MCF 10A (cell line): ENCODE measurements at places on chromosomes 16 and 17. TPM values are rescaled to one million over a fixed set of nuclear protein-coding genes. Genes with fewer than 3 reads are reported as not detected.

- H3K4me1 ChIP-seq = peaks cover 15% of the 10 kb centered on the region
- H3K4me3 ChIP-seq = no peak overlapping the region
- no peak for DNase-seq
- no peaks in the 10 kb centered on the region for H3K27me3 ChIP-seq
Measured at GRCh38 chr17:6544011-6544370, 12.4 kb downstream of the PITPNM3 start.

DNA sequence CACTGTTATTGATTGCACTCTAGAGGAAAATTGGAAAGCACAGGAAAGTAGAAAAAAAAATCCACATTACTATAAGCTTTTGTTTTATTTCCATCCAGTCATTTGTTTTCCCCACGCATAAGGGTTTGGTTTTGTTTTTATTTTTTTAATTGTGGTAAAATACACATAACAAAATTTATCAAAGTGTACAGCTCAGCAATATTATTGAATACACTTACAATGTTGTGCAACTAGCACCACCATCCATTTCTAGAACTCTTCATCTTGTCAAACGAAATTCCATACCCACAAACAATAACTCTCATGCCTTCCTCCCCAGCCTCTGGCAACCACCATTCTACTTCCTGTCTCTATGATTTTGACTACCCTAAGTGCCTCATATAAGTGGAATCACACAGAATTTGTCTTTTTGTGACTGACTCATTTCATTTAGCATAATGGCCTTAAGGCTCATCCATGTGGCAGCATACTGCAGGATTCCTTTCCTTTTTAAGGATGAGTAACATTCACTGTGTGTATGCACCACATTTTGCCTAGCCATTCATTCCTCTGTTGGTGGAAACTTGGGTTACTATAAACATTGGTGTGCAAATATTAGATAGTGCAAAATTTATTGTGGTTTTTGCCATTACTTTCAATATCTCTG lies 11.1 kb downstream of the SPPL2C start:
- H3K4me3 ChIP-seq = no peak overlapping the region
- H3K4me1 ChIP-seq = no peaks in the 10 kb centered on the region
- H3K27me3 ChIP-seq = peaks cover 49% of the 10 kb centered on the region
- peaks cover 6% of the 10 kb centered on the region for H3K36me3 ChIP-seq

GRCh38 chr17:66476014-66476413 lies 173.6 kb downstream of the PRKCA start:
- H3K27ac ChIP-seq = no peak overlapping the region
- peaks cover 16% of the 10 kb centered on the region for H3K36me3 ChIP-seq
- peaks cover 5% of the 10 kb centered on the region for H3K4me1 ChIP-seq
- H3K27me3 ChIP-seq = no peaks in the 10 kb centered on the region
- no peak overlapping the region for H3K4me3 ChIP-seq

Gene SOX15
- total RNA-seq = 32.6 and 34.4 TPM in 2 replicates

Gene MYH2
- total RNA-seq = not detected in 2 replicates
